PC-3 (cell line): ENCODE measurements at places on chromosomes 7 and 10. TPM values are rescaled to one million over a fixed set of nuclear protein-coding genes. Genes with fewer than 3 reads are reported as not detected.

Gene AGMO
- total RNA-seq, result 0.11 TPM in 1 of 2 replicates, not detected in the other

Gene SKIDA1
- total RNA-seq, result 0.17 and 0.26 TPM in 2 replicates

Gene BAIAP2L1
- total RNA-seq, result 18.9 and 30.5 TPM in 2 replicates

Gene PRKG1
- 6.3 and 7.4 TPM in 2 replicates for total RNA-seq

Gene KCNIP2
- total RNA-seq, result 0.46 and 1.5 TPM in 2 replicates

DNA sequence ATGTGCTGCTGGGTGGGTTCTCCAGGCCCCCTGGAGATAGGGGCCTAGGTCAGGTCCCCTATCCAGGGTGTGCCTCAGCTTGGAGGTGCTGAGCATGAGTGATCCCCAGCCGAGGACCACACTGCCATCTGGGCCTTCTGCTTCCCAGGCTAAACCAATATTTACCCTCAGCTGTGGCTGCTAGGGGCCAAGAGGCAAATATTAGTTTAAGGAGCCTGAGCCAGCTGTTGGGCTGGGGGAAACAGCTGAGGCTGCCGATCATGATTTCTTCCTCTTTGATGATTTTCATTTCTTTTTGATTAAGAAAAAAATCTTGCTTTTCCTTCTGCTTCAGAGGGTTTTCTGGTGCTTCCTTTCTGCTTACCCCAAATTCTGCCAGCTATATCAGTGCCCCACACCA, 83.4 kb downstream of the NEURL1 start:
- no peaks in the 10 kb centered on the region for H3K27me3 ChIP-seq
- H3K27ac ChIP-seq, result no peak overlapping the region
- H3K4me3 ChIP-seq, result no peak overlapping the region
- peaks cover 36% of the 10 kb centered on the region for H3K4me1 ChIP-seq
- H3K36me3 ChIP-seq, result no peaks in the 10 kb centered on the region

- H3K27me3 ChIP-seq, result no peaks in the 10 kb centered on the region
- no peak overlapping the region for H3K27ac ChIP-seq
- no peak for DNase-seq
- no peaks in the 10 kb centered on the region for H3K36me3 ChIP-seq
Observed at GRCh38 chr7:55374213-55374612, 9.1 kb downstream of the LANCL2 start.

GRCh38 chr10:58462863-58463507, 49.7 kb upstream of the BICC1 start:
- peaks cover 16% of the 10 kb centered on the region; the same call in 1 of the 2 replicates for H3K27me3 ChIP-seq
- no peak overlapping the region for H3K4me3 ChIP-seq
- no peak overlapping the region for H3K27ac ChIP-seq
- no peak for DNase-seq

DNA sequence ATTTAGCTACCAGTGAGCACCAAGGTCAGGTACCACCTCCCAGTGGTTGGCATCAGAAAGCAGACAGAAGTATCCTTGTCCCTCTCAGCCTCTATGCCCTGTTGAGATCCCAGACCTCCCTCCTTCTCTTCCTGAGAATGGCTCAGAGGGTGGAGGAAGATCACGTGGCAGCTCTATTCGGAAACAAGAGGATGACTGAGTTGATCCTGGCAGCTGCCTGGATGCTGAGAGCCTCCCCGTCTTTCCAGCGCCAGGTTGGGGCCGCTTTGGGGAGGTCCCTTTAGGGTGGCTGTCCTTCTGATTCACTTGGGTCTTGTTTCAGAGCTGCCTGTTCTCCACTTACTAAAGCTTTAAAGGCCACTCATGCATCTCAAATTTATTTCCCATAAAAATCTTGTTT, 36.9 kb upstream of the NPFFR1 start:
- H3K36me3 ChIP-seq, result no peaks in the 10 kb centered on the region
- peaks cover 3% of the 10 kb centered on the region for H3K4me1 ChIP-seq
- no peaks in the 10 kb centered on the region for H3K27me3 ChIP-seq
- no peak overlapping the region for H3K4me3 ChIP-seq

DNA sequence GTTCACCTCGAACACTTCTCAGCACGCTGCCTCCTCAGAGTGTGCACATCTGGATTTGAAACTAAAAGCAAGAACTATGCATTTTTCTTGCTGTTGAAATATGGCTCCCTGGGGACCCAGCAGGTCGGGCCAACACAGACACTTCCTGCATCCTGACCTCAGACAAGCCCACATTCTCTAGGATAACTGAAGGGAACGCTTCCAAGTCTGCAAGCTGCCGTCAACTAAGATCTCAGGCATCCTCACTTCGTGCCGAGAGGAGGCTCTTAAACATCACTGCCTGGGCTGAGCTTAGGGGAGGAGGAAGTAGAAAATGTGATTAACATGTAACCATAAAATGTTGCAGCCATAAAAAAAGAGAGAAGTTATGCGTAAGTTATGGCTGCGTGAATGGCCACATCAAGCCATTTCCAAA, 65.5 kb downstream of the PYROXD2 start:
- H3K4me3 ChIP-seq, result no peak overlapping the region
- no peaks in the 10 kb centered on the region for H3K4me1 ChIP-seq
- DNase-seq, result peak; percentile 33
- no peaks in the 10 kb centered on the region for H3K27me3 ChIP-seq

GRCh38 chr7:115037128-115037802, 115.4 kb downstream of the MDFIC start:
- H3K36me3 ChIP-seq, result no peaks in the 10 kb centered on the region
- H3K27me3 ChIP-seq, result no peaks in the 10 kb centered on the region
- no peak overlapping the region for H3K4me3 ChIP-seq
- no peak overlapping the region for H3K27ac ChIP-seq

GRCh38 chr10:70807556-70807955, 8.2 kb upstream of the SGPL1 start:
- H3K4me1 ChIP-seq, result peaks cover 65% of the 10 kb centered on the region
- H3K27ac ChIP-seq, result peak overlapping the region; percentile 45
- H3K4me3 ChIP-seq, result no peak overlapping the region

- peak overlapping the region; percentile 98 for H3K27ac ChIP-seq
- peaks cover 18% of the 10 kb centered on the region; the same call in 1 of the 2 replicates for H3K36me3 ChIP-seq
- H3K4me1 ChIP-seq, result peaks cover 60% of the 10 kb centered on the region
- H3K4me3 ChIP-seq, result no peak overlapping the region
- no peaks in the 10 kb centered on the region for H3K27me3 ChIP-seq
- no peak for DNase-seq
Observed at GRCh38 chr10:14586901-14587300, 187.8 kb downstream of the FAM107B start.

GRCh38 chr7:150378115-150378852, 846 bp upstream of the ZNF775 start:
- H3K27me3 ChIP-seq, result no peaks in the 10 kb centered on the region
- peaks cover 18% of the 10 kb centered on the region for H3K4me1 ChIP-seq
- H3K36me3 ChIP-seq, result no peaks in the 10 kb centered on the region
- peak overlapping the region; percentile 89 for H3K4me3 ChIP-seq
- peak; percentile 54 for DNase-seq
- H3K27ac ChIP-seq, result peak overlapping the region; percentile 49

GRCh38 chr7:116259871-116260440, 49.6 kb downstream of the TES start:
- DNase-seq, result peak; percentile 85
- no peaks in the 10 kb centered on the region for H3K27me3 ChIP-seq
- H3K4me3 ChIP-seq, result no peak overlapping the region
- H3K27ac ChIP-seq, result peak overlapping the region; percentile 34

- no peak overlapping the region for H3K4me3 ChIP-seq
- H3K36me3 ChIP-seq, result no peaks in the 10 kb centered on the region
- no peak overlapping the region for H3K27ac ChIP-seq
- H3K4me1 ChIP-seq, result no peaks in the 10 kb centered on the region
- no peak for DNase-seq
- H3K27me3 ChIP-seq, result no peaks in the 10 kb centered on the region
Observed at GRCh38 chr10:10271639-10272192, 746.0 kb upstream of the CELF2 start.

DNA sequence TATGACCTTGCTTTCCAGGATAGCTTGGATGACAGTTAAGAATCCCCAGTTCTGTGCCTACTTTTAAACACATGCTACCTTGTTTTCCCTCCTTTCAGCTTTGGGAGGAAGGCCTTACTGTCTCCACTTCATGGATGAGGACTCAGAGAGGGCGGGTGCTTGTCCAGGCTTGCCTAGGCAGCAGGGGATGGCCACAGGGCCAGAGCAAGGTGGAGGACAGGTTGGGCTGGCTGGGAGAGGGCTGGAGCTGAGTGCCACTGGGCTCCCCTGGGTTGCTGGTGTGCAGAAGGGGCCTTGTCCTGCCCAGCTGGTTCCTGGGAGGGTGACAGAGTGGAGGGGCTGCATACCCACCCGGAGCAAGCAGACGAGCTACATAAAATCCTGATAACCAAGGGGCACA, 117.8 kb downstream of the GRK5 start:
- no peak overlapping the region for H3K27ac ChIP-seq
- no peaks in the 10 kb centered on the region for H3K4me1 ChIP-seq
- no peaks in the 10 kb centered on the region for H3K36me3 ChIP-seq
- no peak overlapping the region for H3K4me3 ChIP-seq
- DNase-seq, result no peak

- no peak overlapping the region for H3K4me3 ChIP-seq
- H3K27ac ChIP-seq, result peak overlapping the region; percentile 30
- H3K4me1 ChIP-seq, result peaks cover 24% of the 10 kb centered on the region
- H3K27me3 ChIP-seq, result no peaks in the 10 kb centered on the region
Observed at GRCh38 chr10:79487296-79488194, 24.8 kb upstream of the EIF5AL1 start.

DNA sequence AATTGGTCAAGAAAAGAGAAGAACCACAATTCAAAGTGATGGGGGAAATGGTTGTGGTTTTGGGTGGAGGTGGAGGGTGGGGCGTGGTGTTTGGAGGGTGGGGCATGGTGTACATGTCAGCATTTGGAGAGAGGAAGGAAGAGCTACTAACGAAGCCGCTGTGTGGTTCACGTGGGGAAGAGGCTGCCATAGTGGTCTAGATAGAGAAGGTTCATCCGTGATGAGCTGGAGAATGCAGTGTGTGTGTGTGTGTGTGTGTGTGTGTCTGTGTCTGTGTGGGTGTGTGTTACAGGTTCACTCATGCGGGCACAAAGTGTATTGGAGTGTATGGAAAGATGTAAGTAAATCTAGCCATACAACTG, 6.1 kb upstream of the VCL start:
- no peaks in the 10 kb centered on the region for H3K27me3 ChIP-seq
- no peaks in the 10 kb centered on the region for H3K36me3 ChIP-seq
- no peak overlapping the region for H3K4me3 ChIP-seq
- H3K4me1 ChIP-seq, result no peaks in the 10 kb centered on the region
- DNase-seq, result no peak

DNA sequence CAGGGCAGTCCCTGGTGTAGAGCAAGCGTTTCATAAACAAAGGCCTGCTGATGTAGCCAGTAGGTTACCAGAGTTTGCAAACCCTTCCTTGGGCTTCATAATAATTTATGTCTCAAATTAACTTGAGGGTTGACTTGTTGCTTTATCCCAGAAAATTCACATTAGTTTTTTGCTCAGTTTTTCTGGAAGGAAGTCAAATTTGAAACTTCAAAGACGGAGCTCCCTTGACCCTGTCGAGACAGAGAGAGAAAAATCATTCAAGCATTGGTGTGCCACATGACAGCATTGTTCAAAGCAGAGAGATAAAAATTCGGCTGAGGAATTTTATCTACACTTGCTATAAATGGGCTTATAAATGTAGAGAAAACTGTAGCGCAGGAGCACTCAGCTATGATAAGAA, 627.7 kb downstream of the TNS3 start:
- H3K27ac ChIP-seq, result no peak overlapping the region
- H3K36me3 ChIP-seq, result no peaks in the 10 kb centered on the region
- H3K27me3 ChIP-seq, result no peaks in the 10 kb centered on the region

DNA sequence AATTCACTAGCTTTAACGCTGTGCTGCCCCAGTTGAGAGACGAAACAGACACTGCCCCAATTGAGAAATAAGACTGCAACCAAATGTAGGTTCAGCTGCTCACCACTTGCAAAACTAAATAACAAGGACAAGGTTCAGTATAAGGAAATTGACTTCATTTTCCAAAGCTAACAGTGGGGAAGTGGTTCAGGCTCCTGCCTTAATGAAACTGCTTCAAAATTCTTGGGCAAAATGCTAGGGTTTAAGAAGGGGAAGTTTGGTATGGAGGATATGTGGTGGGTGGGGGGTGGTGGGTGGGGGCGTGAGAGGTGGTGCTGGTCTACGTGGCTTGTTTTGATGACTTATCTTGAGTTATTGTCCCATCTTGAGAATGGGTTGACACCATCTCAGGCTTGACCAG, 21.8 kb downstream of the MRPL32 start:
- no peak overlapping the region for H3K4me3 ChIP-seq
- H3K36me3 ChIP-seq, result no peaks in the 10 kb centered on the region
- no peaks in the 10 kb centered on the region for H3K4me1 ChIP-seq
- no peak for DNase-seq
- no peak overlapping the region for H3K27ac ChIP-seq
- no peaks in the 10 kb centered on the region for H3K27me3 ChIP-seq

GRCh38 chr10:88913788-88914187, 33.7 kb downstream of the STAMBPL1 start:
- H3K4me3 ChIP-seq, result no peak overlapping the region
- H3K27ac ChIP-seq, result no peak overlapping the region
- no peak for DNase-seq
- no peaks in the 10 kb centered on the region for H3K27me3 ChIP-seq

DNA sequence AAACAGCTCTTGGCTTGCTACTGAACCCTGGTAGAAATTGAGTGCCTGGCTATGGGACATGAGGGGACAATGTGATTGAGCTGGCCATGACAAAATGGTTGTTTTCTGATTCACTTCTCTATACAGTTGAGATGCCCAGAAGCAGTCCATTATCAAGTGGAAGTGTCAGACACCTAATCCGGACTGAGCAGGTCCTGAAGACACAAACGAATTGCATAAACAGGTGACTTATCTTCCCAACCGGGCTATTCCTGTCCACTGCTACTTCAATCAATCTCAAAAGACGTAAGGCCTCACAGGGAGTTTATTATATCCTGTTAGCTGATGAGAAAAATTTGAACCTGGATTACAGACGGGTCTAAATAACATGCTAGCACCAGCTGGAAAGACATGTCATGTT, 105.5 kb upstream of the WAC start:
- no peak overlapping the region for H3K4me3 ChIP-seq
- no peaks in the 10 kb centered on the region for H3K36me3 ChIP-seq
- H3K27ac ChIP-seq, result no peak overlapping the region
- DNase-seq, result no peak
- H3K27me3 ChIP-seq, result no peaks in the 10 kb centered on the region

DNA sequence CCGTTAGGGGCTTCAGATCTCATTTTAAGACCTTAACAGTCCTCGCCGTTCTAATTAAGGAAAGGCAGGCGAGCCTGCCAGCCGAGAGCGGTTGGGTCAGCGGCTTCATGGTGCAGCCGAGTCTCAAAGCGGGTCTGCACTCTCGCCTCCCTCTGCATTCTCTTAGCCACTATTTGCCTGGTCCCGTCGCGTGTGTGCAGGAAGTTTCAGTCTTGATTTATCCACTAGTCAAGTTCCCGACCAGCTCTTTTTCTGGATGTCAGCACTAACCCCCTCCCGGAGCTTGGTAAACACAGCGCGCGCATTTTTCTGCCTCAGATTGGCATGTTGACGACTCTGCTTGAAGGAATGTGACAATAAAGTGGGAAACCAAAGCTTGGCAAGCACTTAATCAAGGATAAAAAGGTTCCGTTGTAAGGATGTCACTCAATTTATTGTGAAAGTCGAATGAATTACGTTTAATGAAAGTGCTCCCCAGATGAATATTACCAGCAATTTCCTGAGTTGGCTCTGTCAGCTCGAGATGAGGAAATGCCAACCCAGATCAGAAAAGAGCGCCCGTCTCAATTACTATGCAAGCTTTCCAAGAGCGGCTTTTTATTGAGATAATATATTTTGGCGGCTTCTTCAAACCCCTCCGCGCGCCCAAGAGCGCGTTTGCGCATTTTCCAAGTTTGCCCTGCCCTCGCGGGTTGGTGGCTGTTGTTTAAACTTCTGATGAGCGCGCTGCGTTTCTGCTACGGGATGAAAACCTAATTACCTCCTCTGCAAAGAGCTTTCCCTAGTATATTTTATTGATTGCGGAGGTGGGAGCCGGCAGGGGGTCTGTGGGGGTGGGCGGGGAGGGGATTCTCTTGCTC, 7.9 kb downstream of the NXPH1 start:
- no peaks in the 10 kb centered on the region for H3K36me3 ChIP-seq
- H3K4me1 ChIP-seq, result no peaks in the 10 kb centered on the region
- H3K27ac ChIP-seq, result no peak overlapping the region
- no peak overlapping the region for H3K4me3 ChIP-seq
- no peak for DNase-seq
- peaks cover 4% of the 10 kb centered on the region; the same call in 1 of the 2 replicates for H3K27me3 ChIP-seq
